T-helper 2 cell treated with Interferon-gamma antibody and Interleukin-4, amounts not matched to agents 5 μg/mL and 100 μg/mL, for 36 hours (primary cell): ENCODE measurements at places on chromosomes 1 and 21.

DNA sequence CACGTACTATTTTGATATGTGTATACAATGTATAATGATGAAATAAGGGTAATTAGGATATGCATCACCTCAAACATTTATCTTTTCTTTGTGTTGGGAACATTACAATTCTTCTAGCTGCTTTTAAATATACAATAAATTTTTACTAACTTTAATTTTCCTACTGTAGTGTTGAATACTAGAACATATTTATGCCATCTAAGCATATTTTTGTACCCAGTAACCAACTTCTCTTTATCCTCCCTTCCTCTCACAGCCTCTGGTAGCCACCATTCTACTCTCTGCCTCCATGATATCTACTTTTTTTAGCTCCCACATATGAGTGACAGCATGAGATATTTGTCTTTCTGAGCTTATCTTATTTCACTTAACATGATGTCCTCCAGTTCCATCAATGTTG, 468.0 kb downstream of the COL11A1 start:
- H3K27me3 ChIP-seq, result no peaks in the 10 kb centered on the region
- DNase-seq, result no peak
- H3K4me3 ChIP-seq, result no peak overlapping the region

DNA sequence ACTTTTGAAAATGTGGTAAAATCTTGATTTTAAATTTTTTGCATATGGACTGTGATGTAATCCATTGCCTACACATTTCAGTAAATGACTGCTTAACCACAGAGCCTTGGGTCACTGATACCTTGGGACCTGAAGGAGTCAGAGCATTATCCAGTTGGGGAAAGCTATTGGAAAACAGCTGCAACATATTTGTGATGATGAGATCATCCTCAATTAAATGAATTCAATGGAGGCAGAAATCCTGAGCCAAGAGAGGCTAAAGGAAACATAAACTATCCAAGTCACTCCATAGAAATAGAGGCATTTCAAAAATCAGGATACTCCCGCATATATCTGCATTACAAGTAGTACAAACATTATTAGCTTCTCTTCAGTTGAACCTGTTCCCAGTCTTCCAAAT, 99.8 kb upstream of the PRMT6 start:
- no peak overlapping the region for H3K4me3 ChIP-seq
- H3K27ac ChIP-seq, result no peak overlapping the region

GRCh38 chr1:211959680-211960079, 75.7 kb downstream of the INTS7 start:
- H3K27ac ChIP-seq, result no peak overlapping the region
- no peak overlapping the region for H3K4me3 ChIP-seq
- H3K36me3 ChIP-seq, result peaks cover 73% of the 10 kb centered on the region
- no peaks in the 10 kb centered on the region for H3K27me3 ChIP-seq

GRCh38 chr1:31788825-31789256, 24.7 kb upstream of the ADGRB2 start:
- H3K27me3 ChIP-seq, result peaks cover 3% of the 10 kb centered on the region
- H3K4me1 ChIP-seq, result peaks cover 15% of the 10 kb centered on the region
- peak overlapping the region; percentile 86 for H3K4me3 ChIP-seq

DNA sequence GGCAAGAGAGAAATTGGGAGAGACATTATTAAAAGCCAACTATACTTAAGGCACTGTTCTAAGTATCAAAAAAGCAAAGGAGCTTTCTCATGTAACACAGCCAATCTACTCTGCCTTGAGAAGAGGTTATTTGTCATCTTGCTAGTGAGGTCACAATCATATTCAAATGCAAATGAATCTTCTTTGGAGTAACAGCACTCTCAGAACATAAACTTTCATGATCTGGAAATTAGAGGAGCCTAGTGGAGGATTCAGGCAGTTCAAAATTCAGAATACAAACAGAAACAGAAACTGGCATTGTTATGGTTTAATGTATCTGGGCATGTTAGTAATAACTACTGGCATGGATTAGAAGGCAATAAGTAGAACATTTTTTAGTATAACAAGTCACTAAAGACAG, 57.4 kb downstream of the ARID4B start:
- peaks cover 6% of the 10 kb centered on the region for H3K36me3 ChIP-seq
- H3K27ac ChIP-seq, result peak overlapping the region; percentile 71
- H3K27me3 ChIP-seq, result no peaks in the 10 kb centered on the region
- H3K4me1 ChIP-seq, result peaks cover 37% of the 10 kb centered on the region
- H3K4me3 ChIP-seq, result no peak overlapping the region
